Spinal cord (tissue), 10 donors: ENCODE measurements at places on chromosomes 5 and 9.

DNA sequence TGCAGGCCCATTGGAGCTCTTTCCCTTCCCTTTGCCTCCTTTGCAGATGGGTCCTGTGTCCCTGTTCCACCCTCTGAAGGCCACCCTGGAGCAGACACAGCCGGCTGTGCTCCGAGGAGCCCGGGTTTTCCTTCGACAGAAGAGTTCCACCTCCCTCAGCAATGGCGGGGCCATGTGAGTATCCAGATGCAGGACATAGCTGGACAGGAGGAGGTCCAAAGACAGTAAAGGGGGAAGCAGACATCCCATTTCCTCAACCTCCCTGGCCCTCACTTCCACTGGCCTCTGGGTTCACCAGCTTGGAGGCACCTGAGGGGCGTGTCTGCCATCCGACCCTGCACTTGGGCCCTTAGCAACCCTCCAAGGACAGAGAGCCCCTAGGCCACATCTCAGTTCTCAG is 237.9 kb downstream of the CACNA1B start:
- DNase-seq: no peak

GRCh38 chr9:107707915-107708441 is 218.4 kb upstream of the KLF4 start:
- DNase-seq: no peak

DNA sequence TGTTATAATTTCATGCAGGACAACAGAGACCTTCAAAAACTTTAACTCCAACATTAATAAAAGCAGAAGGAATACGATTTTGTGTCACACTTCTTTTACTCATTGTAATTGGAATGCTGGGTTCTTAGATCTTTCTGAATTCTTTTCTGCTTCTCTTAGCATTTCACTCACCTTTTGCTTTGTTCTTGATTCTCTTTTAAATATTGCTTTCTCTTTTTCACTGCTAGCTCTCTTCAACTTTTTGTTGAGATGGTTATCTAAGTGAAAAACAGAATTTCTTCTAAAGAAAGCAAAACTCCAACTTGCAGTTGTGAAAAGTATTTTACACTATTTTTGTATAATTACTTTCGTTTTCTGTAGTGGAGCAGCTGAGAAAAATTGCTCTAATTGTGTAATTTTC is 212.6 kb upstream of the KIF2A start:
- no peak for DNase-seq

- no peak for DNase-seq
Measured at GRCh38 chr9:14522627-14523379, 170.4 kb downstream of the ZDHHC21 start.

GRCh38 chr9:129455151-129455995 is 165.5 kb downstream of the C9orf50 start:
- DNase-seq: peak; percentile 83

GRCh38 chr5:153491856-153492255 is 1.4 kb downstream of the GRIA1 start:
- DNase-seq: no peak

GRCh38 chr9:123453831-123454321 is 97.9 kb downstream of the CRB2 start:
- DNase-seq: peak; percentile 64

- DNase-seq: no peak
Measured at GRCh38 chr5:142601432-142601831, 84.5 kb downstream of the FGF1 start.

GRCh38 chr5:111200828-111201227 is 23.4 kb upstream of the CAMK4 start:
- no peak for DNase-seq

GRCh38 chr9:109745335-109746283 is 34.4 kb upstream of the PALM2AKAP2 start:
- DNase-seq: no peak
